CD14-positive monocyte (primary cell): ENCODE measurements at places on chromosomes 12 and 14.

DNA sequence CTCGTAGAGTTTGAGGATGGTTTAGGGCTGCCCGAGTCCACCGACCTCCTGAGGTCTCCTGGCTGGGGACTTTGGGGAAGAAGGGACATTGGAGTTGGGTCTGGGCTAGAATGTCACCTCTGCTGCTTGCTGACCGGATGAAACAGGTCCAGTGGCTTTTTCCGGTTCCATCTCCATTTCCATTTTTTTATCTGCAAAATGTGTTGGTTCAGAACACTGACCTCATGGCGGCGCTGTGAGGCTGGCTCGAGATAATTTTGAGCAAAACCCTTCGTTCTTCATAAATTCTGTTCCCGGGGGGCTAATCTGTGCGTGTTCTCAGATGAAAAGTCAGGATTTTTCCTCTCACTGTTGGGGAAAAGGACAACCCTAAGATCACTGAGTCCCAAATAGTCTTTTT, 11.7 kb upstream of the MYL2 start:
- DNase-seq = no peak

DNA sequence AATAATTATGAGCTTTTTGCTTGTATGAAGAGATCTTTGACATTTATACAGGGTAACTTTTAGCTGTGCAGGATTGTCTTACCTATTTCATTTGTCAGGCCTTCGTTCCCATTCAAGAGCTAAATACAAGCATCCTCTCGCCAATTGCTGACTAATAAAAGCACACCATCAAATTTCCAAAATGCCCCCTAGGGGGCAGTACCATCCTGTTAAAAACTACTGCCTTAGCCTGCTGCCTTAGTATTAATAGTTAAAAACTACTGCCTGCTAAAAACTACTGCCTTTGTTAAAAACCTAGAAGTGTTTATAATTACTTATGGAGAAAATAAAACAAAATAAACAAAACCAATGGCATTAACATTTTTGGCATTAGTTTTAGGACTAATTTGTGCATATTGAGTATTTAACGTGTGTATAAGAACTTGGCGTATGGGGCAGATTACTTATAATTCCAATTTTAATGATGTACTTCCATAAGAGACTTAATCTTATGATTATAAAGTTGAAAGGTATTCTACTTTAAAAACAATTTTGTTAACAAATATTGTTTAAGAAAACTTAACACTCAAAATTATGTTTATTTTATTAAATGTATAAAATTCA, 3.0 kb upstream of the IFI27L2 start:
- peak; percentile 62 for DNase-seq

- no peak for DNase-seq
Measured at GRCh38 chr12:79200176-79200575, 335.6 kb downstream of the SYT1 start.

GRCh38 chr12:80643961-80644360, 63.5 kb upstream of the MYF6 start:
- no peak for DNase-seq

GRCh38 chr12:106873983-106874382, 81.7 kb upstream of the TMEM263 start:
- DNase-seq = no peak

DNA sequence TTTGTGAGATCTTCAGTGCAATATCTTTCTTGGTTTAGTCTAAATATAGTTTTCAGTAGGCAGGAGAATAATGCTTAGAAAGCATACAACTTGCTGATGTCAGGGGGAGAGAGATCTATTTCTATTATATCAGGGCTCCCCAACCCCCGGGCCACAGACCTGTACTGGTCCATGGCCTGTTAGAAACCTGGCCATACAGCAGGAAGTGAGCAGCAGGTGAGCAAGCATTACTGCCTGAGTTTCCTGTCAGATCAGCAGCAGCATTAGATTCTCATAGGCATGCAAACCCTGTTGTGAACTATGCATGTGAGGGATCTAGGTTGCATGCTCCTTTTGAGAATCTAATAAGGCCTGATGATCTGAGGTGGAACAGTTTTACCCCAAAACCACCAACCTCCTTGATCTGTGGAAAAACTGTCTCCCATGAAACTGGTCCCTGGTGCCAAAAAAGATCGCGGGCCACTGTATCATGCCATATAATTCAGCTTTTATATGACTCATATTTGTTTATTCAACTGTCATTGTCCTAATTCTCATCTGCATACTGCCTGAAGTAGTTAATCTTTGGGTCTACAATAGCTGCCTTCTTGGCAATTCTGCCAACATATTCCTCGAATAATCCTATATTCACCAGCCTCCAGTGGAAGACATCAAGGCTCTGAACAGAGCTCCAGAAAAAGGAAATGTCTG, 163.6 kb upstream of the DYRK2 start:
- DNase-seq = no peak

DNA sequence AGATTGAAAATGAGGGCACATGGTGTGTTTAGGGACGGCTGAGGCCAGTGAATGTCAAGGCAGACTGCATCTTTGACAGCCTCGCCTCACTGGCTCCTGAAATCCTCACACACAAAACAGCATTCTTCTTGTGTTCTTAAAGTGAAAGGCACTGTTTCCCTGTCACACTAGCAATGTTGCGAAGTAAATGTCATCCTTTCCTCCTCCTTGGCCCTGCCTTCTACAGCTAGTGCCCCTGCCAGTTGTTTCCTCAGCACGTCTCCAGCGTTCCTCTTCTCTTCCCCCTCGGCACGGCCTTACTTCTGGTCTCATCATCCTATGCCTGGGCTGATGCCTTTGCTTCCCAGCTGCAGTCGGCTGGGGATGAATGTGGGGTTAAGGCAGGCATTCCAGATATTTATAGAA, 129.4 kb upstream of the DNM1L start:
- no peak for DNase-seq

GRCh38 chr12:8508910-8509841, 4.1 kb upstream of the CLEC4D start:
- DNase-seq = no peak

DNA sequence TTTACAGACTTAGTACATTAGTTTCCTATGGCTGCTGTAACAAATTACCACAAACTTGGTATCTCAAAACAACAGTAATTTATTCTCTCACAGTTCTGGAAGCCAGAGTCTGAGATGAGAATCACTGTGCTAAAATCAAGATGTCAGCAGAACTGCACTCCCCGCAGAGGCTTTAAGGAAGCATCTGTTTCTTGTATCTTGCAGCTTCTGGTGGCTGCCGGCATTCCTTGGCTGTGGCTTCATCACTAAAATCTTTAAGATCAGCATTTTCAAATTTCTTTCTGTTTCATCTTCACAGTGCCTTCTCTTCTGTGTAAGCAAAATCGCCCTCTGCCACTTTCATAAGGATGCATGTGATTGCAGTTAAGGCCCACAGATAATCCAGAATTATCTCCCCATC, 9.4 kb downstream of the STON2 start:
- no peak for DNase-seq

- no peak for DNase-seq
Measured at GRCh38 chr12:108802101-108802961, 55.1 kb downstream of the SSH1 start.

- no peak for DNase-seq
Measured at GRCh38 chr14:32986791-32987540, 48.3 kb downstream of the NPAS3 start.

DNA sequence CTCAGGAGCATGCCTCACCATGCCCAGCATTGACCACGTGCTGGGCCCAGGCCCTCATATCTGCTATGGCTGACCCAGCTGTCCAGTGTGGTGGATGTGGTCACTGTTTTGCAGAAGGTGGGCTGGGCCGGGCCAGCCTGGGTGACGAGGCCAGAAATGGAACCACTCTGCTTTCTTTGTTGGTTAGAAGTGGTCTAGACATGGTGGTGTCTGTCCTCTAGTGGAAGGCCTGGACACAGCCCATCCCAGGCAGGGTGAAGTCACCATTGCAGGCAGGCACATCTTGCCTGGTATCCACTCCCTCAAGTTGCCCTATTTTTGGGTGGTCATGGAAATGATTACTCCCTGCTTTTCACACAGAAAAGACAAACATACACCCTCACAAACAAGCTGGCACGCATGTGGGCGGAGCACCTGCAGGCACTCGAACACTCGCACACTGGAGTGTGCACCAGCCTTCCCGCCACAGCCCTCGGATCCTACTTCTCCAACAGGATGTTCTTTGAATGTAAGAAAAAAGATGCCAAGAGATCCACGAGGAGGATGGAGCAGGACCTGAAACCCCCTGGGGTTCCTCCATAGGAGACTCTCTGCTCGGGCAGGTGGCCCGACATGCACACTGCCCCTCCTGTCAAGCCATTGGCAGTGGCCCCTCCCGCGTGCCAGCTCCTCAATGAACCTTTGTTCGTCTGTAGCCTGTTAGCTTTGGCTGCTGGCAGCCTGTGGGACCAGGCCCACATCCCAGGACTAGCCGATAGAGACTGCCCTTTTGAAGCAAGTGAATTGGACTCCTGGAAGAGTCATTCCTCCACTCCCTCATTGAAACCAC, 38.4 kb downstream of the MLXIP start:
- DNase-seq = no peak

- no peak for DNase-seq
Measured at GRCh38 chr14:55416866-55417265, 5.2 kb upstream of the ATG14 start.
